ENCODE measurements at places on chromosomes 1 and 21. TPM values are rescaled to one million over a fixed set of nuclear protein-coding genes. Genes with fewer than 3 reads are reported as not detected.

C1orf87 gene
- total RNA-seq, result not detected

SMG7 gene
- total RNA-seq, result 83.4 TPM

APP gene
- total RNA-seq, result 49.4 TPM

NLRP3 gene
- 0.18 TPM for total RNA-seq

GBP6 gene
- total RNA-seq, result 0.36 TPM

SLAMF1 gene
- 63.6 TPM for total RNA-seq
